ENCODE measurements at places on chromosomes 16 and 17.

- no peak for DNase-seq
These were observed 19.1 kb upstream of the MED9 start for GRCh38 chr17:17457680-17458079.

DNA sequence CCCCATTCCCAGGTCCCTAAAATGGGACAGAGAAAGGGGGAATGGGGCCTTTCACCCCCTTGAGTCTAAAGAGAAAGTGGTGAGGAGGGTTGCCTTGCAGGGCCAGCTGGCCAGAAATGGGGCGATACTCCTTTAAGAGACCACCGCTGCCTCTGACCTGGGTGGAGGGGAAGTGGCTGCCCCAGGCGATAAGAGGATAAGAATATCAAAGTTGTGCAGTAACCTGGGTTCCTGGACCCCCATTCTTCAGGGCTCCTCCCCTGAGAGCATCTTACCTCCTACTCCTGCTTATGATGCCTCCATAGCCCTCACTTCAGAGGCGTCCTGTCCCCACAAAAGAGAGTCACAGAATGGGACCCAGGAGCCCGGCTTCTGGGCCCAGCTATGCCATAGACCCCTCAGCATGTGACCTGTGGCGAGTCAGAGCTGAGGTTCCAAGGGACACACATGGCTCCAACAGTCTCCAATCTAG, 5.2 kb upstream of the TSPOAP1 start:
- no peak for DNase-seq

DNA sequence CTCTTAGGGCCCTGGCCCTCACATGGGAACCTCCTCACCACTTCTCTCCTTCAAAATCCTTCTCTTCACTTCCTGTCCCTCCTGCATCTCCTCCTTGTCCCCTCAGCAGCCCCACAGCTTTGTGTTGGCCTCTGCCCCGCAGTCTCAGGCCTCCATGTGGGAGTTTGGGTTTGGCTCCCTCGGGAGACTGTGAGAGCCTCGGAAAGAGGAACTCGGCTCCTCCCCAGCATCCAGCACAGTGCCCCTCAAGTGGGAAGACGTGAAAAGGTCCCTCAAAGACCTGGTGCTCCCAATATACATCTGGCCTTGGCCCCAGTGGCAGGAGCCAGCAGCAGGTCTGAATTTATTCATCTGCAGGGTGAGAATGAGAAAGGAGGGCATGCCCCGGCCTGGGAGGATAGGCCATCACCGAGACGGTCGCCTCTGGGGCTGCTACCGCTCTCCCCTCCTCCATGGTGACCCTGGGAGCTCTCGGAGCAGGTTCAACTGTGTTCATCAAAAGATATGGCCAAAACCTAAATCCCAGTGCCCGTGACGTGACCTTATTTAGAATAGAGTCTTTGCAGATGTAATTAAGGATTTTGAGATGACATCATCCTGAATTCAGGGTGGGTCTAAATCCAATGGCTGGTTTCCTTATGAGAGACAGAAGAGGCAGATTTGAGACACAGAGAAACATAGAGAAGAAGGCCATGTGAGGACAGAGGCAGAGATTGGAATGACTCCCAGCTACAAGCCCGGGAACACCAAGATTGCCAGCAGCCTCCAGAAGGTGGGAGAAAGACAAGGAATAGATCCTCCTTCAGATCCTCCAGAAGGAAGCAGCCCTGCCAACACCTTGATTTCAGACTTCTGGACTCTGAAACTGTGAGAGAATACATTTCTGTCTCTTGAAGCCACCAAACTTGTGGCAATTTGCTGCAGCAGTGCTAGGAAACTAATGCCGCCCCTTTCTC, 135.1 kb downstream of the MRM1 start:
- DNase-seq, result no peak

- DNase-seq, result no peak
These were observed 47.7 kb downstream of the GNA13 start for GRCh38 chr17:65008882-65009281.

- DNase-seq, result no peak
These were observed 252.8 kb upstream of the PMFBP1 start for GRCh38 chr16:72424757-72425156.

DNA sequence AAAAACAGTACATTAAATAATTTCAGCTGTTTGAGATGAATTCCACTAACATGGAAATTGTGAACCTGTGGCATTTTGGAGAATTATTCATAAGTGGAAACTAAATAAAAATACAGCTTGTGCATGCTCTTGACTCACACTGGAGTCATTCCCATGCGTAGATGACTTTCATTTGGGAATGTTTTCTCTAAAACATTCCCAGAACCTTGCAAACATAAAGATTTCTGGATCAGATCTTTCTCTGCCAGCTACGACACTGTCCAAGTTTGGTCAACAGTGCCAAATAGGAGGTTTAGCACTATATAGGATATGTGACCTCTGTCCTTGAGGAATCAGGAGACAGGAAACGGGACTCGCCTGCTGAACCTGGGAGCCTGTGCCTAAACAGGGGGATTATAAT, 400.9 kb downstream of the SLC39A11 start:
- DNase-seq, result no peak

All from glutamatergic neuron (in vitro differentiated cells).